ENCODE measurements at places on chromosomes 3 and 15. TPM values are rescaled to one million over a fixed set of nuclear protein-coding genes. Genes with fewer than 3 reads are reported as not detected.

DNA sequence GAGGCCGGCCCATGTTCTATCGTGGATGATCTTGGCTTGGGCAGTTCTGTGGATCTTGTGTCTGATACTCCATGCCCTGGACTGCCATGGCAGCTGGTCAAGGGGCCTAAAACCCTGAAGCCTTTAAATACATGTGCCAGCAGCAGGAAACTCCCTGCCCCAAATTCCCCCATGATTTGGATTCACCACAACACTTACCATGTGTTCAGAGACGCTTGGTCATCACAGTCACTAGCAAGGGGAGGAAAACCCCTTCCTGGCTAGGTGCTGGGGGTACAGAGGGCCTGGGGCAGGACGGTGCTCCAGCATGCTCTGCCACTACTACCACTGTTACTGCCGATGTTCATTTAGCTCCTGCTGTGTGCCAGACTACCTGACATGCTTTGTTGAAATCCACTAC is 94.4 kb downstream of the DNAJB8 start:
- peaks cover 3% of the 10 kb centered on the region for H3K4me1 ChIP-seq
- H3K36me3 ChIP-seq, result no peaks in the 10 kb centered on the region
- H3K27me3 ChIP-seq, result no peaks in the 10 kb centered on the region

- no peak overlapping the region for H3K27ac ChIP-seq
- no peaks in the 10 kb centered on the region for H3K36me3 ChIP-seq
- H3K4me3 ChIP-seq, result peak overlapping the region; percentile 23
- H3K4me1 ChIP-seq, result peaks cover 11% of the 10 kb centered on the region
- peaks cover 50% of the 10 kb centered on the region for H3K27me3 ChIP-seq
Observed at GRCh38 chr15:93072011-93072410, 17.0 kb downstream of the RGMA start.

TMEM42 gene
- 8.4 TPM for total RNA-seq

DNA sequence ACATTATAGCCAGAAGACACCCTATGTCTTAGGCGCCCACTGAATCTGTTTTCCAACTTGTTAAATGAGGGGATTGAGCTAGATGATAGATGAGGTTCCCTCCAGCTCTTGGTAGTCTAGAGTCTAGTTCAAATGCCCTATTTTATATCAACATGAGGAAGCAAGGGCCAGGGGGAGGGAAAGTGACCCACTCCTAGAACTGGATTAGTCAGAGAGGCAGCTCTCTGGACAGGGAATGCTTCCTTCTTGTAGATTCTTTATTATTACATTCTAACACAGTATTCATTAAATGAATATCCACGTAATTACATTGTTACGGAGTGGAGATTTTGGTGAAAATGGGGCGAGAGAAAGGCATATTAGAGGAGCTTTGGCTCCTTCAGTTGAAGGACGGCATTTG is 89.5 kb downstream of the RAD18 start:
- H3K36me3 ChIP-seq, result peaks cover 7% of the 10 kb centered on the region
- H3K27ac ChIP-seq, result no peak overlapping the region
- no peak overlapping the region for H3K4me3 ChIP-seq
- no peaks in the 10 kb centered on the region for H3K4me1 ChIP-seq
- DNase-seq, result no peak
- H3K27me3 ChIP-seq, result no peaks in the 10 kb centered on the region

THSD4 gene
- total RNA-seq, result not detected

DNA sequence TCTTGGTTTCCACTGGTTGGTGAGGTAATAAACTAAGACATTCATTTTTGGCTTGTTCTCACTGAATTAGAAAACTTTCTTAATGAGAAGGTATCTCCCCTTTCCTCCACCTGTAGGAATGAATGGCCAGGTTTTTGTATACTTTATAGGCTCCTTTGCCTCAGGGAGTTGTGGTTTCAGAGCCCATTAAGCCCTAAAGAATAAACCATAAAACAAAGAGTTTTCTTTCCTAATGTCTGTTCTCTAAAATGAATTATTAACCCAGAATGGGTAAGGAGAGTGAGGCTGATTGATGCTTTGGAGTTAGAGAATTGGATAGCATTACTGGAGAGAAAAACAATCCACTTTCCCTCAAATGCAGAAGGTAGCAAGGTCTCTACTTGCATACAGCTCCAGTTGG is 67.6 kb downstream of the TIGIT start:
- DNase-seq, result no peak
- no peaks in the 10 kb centered on the region for H3K27me3 ChIP-seq
- no peak overlapping the region for H3K27ac ChIP-seq
- no peaks in the 10 kb centered on the region for H3K4me1 ChIP-seq

TAGLN3 gene
- total RNA-seq, result not detected

DNA sequence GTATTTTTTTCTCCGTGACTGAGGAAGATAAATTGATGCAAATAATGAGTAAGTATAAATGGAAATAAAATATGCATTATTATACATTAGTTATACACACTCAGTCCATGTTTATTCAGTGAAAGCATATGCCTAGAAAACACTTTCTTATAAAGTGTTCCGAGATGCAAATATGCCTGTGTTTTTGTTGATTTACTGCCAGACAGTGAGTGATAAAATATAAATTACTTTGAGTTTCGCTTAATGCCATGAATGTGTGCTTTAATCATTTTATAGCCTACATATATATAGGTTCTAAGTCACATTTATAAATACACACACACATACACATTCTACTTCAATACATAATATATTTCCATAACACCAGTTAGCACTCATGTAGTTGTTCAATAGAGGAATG is 569.2 kb downstream of the UNC13C start:
- no peaks in the 10 kb centered on the region for H3K36me3 ChIP-seq
- H3K4me1 ChIP-seq, result no peaks in the 10 kb centered on the region
- no peaks in the 10 kb centered on the region for H3K27me3 ChIP-seq
- no peak for DNase-seq
- no peak overlapping the region for H3K27ac ChIP-seq
- H3K4me3 ChIP-seq, result no peak overlapping the region

- H3K4me1 ChIP-seq, result peaks cover 2% of the 10 kb centered on the region
- no peak for DNase-seq
- no peaks in the 10 kb centered on the region for H3K36me3 ChIP-seq
- H3K4me3 ChIP-seq, result no peak overlapping the region
- H3K27ac ChIP-seq, result no peak overlapping the region
Observed at GRCh38 chr3:176919836-176920765, 277.2 kb downstream of the TBL1XR1 start.

ARGFX gene
- not detected for total RNA-seq

CSPG4 gene
- total RNA-seq, result not detected

FMN1 gene
- 0.05 TPM for total RNA-seq

- H3K4me3 ChIP-seq, result no peak overlapping the region
Observed at GRCh38 chr15:68345481-68345880, 67.9 kb downstream of the FEM1B start.

SEMA3G gene
- total RNA-seq, result 0.21 TPM

DNA sequence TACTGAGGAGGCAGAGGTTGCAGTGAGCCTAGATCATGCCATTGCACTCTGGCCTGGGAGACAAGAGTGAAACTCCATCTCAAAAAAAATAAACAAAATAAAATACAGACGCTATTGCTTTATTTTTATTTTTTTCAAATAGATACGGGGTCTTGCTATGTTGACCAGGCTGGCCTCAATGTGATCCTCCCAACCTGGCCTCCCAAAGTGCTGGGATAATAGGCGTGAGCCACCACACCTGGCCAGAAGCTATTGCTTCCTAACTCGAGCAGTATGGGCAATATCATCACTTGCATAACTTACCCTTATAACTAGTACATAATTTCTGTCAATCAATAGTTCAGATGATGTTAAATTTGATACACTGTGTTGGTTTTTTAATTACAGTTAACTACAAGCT is 3.0 kb downstream of the ARF4 start:
- H3K4me3 ChIP-seq, result no peak overlapping the region
- peaks cover 28% of the 10 kb centered on the region for H3K36me3 ChIP-seq
- no peak for DNase-seq

GRCh38 chr15:65362491-65362890 is 15.3 kb downstream of the IGDCC3 start:
- H3K27me3 ChIP-seq, result peaks cover 10% of the 10 kb centered on the region
- DNase-seq, result no peak
- no peak overlapping the region for H3K4me3 ChIP-seq
- no peaks in the 10 kb centered on the region for H3K36me3 ChIP-seq

DNA sequence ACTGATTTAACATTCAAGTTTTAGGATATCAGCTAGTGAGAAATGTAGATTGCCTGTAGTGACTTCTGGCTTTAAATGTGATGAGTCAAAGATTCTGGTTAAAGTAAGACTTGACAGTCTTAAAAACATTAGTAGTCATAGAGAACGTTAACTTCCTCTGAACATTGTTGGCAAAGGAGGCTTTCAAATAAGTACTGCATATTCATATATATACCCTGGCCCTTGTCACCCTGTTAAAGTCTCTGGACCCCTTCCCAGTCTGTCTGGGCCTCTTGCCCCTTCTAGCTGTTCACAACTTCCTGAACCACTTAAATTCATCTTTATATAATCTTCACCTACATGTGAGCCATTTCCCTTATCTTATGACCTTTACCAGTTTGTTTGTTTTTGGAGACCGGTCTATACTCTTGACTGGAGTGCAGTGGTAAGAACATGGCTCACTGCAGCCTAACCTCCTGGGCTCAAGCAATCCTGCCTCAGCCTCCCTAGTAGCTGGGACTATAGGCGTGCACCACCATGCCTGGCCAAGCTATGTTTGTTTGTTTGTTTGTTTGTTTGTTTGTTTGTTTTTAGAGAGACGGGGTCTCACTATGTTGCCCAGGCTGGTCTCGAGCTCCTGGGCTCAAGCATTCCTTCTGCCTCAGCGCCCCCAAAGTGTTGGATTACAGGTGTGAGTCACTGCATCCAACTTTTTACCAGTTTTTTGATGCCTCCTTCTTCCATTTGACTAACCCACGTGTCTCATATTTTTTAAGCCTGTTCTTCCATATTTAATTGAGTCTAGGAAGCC is 64.4 kb upstream of the CRTC3 start:
- no peaks in the 10 kb centered on the region for H3K27me3 ChIP-seq
- H3K4me1 ChIP-seq, result peaks cover 13% of the 10 kb centered on the region
- no peak overlapping the region for H3K27ac ChIP-seq

DNA sequence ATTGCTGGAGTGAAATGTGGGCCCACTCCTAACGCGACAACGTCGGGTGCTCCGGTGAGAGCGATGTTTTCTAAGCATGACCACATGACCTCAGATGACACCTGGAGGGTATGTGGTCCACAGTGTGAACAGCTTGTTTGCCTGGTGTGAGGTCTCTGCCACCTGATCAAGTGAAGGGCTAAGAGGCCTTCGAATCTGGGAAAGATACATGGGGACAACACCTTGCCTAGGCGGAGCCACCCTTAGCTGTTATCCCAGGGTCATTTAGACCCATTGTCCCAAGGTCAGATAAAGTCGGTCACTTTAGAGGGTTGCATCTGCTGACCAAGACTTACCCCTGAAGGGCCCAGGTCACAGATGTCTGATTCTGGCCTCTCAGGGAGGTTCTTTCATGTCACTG is 34.9 kb upstream of the ALDH1A3 start:
- no peak overlapping the region for H3K4me3 ChIP-seq
- no peak overlapping the region for H3K27ac ChIP-seq
- H3K4me1 ChIP-seq, result peaks cover 4% of the 10 kb centered on the region
- DNase-seq, result no peak
- H3K36me3 ChIP-seq, result no peaks in the 10 kb centered on the region
- peaks cover 17% of the 10 kb centered on the region for H3K27me3 ChIP-seq

- H3K27me3 ChIP-seq, result peaks cover 9% of the 10 kb centered on the region
- no peak for DNase-seq
- no peak overlapping the region for H3K4me3 ChIP-seq
- H3K27ac ChIP-seq, result no peak overlapping the region
Observed at GRCh38 chr3:126378341-126378751, 16.4 kb upstream of the CFAP100 start.

DNA sequence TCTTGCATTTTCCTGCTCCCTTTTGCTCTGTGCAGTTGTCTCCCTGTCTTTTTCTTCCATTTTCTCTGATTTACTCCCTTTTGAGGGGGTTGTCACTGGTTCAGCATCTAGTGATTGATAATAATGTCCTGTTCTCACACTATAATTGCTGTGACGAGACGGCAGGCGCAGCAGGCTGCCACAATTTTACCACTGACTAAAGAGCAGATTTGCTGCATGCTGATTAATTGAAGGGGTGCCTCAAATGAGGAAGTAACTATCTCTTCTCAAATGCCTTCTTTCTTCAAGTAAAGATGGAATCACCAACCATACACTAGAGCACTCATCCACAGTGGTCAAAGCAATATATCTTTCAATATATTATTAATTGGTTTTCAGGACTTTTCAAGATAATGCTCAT is 219.3 kb downstream of the CBLB start:
- no peak for DNase-seq
- peaks cover 8% of the 10 kb centered on the region for H3K27me3 ChIP-seq
- peaks cover 3% of the 10 kb centered on the region for H3K36me3 ChIP-seq
- no peaks in the 10 kb centered on the region for H3K4me1 ChIP-seq
- H3K27ac ChIP-seq, result no peak overlapping the region

IP6K2 gene
- total RNA-seq, result 49.6 TPM

PRR20G gene
- total RNA-seq, result not detected

- no peak overlapping the region for H3K27ac ChIP-seq
- no peaks in the 10 kb centered on the region for H3K4me1 ChIP-seq
- H3K36me3 ChIP-seq, result no peaks in the 10 kb centered on the region
- DNase-seq, result no peak
Observed at GRCh38 chr15:68885070-68885469, 45.3 kb upstream of the SPESP1 start.

DNA sequence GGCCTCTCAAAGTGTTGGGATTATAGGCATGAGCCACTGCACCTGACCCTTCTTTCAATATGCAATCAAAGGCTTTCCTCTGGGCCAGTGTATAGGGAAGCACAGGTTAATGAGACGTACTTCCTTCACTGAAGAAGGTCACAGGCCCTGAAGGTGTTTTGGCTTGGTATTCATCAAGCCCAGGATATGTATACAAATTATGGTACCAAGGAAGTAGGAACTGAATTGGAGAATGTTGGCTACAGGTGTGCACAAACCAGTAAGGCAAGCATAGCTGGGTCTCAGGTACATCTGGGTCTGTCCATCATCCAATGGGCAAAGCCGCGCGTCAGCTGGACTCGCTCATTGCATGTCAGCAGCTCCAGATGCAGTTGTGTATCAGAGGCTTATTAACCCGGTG is 237.9 kb downstream of the ADAMTS17 start:
- H3K36me3 ChIP-seq, result no peaks in the 10 kb centered on the region
- no peaks in the 10 kb centered on the region for H3K27me3 ChIP-seq
- no peak for DNase-seq
- no peaks in the 10 kb centered on the region for H3K4me1 ChIP-seq
- H3K27ac ChIP-seq, result no peak overlapping the region
- no peak overlapping the region for H3K4me3 ChIP-seq

RAB6B gene
- 0.68 TPM for total RNA-seq

- no peak overlapping the region for H3K27ac ChIP-seq
- H3K36me3 ChIP-seq, result no peaks in the 10 kb centered on the region
- no peak overlapping the region for H3K4me3 ChIP-seq
- H3K27me3 ChIP-seq, result peaks cover 48% of the 10 kb centered on the region
- DNase-seq, result no peak
Observed at GRCh38 chr15:70703096-70703878, 60.1 kb downstream of the UACA start.

CDCP1 gene
- total RNA-seq, result 16.4 TPM

DNA sequence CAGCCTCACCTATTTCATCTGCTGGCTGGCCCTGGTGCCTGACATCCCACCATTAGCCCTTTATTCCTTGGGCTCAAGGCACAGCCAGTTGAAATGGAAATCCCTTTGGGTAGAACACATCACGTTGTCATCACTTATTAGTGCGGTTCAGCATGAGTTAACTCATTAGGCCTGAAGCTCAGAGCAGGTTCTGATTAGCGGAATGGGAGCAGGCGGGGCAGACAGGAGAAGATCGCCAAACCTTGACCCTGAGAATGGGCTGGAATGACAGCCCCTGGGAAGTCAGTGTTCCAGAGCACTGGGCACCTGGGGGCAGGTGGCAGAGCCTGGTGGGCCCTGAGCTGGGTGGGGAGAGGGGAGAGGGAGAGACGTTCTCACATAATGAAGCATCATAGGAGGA is 5.8 kb downstream of the ITGA11 start:
- H3K27ac ChIP-seq, result no peak overlapping the region
- peaks cover 33% of the 10 kb centered on the region for H3K27me3 ChIP-seq

FAM162A gene
- total RNA-seq, result 78.4 TPM
